ENCODE measurements at places on chromosomes 16 and 17.

DNA sequence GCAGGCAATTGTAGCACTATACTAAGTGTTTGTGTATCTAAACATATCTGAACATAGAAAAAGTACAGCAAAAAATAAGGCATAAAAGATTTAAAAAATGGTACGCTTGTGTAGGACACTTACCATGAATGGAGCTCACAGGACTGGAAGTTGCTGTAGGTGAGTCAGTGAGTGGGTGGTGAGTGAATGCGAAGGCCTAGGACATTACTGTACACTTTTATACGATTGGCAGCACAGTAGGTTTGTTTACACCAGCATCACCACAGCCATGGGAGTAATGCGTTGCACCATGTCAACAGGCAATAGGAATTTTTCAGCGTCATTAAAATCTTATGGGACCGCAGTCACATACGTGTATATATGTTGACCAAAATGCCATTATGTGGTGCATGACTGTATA lies 45.6 kb downstream of the DNAH9 start:
- DNase-seq: no peak

DNA sequence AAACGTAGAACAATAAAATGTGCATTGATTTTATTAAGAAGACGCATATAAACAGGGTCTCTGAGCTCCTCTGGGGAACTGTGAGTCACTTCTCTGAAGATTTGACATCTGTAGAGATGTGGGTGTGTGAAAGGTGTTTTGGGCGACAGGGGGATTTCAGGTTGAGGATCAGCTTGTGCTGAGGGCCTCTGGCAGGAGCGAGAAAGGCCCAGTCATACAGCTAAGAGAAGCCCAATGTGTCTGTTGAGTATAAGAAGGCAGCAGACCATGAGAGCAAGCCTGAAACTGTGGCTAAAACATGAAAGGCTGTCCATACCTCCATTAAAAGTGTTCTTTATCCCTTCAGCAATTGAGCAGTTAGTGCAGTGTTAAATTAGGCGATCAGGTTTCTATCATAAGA lies 406.5 kb upstream of the MON1B start:
- DNase-seq: no peak

GRCh38 chr17:4840893-4841242 lies 7.7 kb downstream of the MINK1 start:
- no peak for DNase-seq

- DNase-seq: no peak
Observed at GRCh38 chr16:88646345-88647034, 4.4 kb downstream of the CYBA start.

DNA sequence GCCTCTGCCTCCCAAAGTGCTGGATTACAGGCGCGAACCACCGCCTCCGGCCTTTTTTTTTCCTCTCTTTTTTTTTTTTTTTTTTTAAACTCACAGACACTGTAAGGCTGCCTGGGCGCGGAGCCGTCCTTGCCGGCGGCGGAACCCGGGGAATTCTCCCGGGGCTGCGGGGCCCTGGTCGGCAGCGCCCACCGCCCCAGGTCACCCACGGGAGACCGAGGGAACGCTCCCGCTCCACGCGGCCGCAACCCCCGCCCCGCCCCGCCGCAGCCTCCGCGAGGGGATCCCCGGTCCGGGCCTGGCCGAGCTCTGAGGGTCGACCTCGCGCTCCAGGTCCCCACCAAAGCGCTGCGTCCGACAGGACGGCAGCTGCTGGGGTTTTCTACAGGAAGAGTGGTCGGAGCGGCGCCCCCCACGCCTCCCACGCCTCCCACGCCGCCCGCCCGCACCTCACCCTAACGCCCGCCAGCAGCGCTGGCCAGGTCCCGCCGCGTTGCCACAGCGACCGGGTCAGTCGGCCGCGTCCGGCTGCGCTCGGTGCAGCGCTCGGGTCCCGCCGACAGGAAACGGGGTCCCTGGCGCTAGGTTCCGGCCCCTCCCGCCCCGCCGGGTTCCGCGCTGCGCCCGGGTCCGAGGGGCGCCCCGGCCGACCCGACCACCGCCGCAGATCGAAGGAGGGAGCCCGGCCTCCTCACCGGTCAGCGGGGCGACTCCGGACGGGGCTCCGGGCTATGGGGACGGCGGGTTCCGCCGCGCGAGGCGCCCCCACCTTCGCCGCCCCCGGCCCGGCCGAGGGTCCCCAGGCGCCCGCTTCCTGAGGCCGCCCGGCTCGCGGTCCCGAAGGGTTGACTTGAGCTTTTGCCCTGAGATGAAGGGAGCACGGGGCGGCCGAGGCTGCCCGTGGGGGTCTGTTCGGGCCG lies at the start of gene CCDC57:
CCDC57 (minus strand) TSS at position 512 of the 920 bp plus-strand sequence. CDS start 10,898 bp downstream, outside the sequence.
- peak; percentile 88 for DNase-seq

DNA sequence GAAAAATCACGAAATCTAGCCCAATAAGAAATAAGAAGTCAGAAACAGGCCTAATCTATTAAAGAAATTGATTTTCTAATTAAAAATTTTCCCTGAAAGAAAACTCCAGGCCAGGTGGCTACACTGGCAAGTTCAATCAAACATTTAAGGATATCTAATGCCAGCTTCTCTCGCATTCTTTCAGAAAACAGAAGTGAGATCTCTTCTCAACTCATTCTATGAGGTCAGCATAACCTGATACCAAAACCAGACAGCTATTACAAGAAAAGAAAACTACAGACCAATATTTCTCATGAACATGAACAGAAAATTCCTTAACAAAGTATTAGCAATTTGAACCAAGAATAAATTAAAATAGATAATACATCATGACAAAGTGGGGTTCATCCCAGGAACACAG lies 52.4 kb downstream of the AXIN2 start:
- DNase-seq: no peak

- no peak for DNase-seq
Observed at GRCh38 chr16:79348521-79349306, 251.8 kb downstream of the MAF start.

- DNase-seq: no peak
Observed at GRCh38 chr16:25692351-25692741, 587 bp downstream of the HS3ST4 start.

DNA sequence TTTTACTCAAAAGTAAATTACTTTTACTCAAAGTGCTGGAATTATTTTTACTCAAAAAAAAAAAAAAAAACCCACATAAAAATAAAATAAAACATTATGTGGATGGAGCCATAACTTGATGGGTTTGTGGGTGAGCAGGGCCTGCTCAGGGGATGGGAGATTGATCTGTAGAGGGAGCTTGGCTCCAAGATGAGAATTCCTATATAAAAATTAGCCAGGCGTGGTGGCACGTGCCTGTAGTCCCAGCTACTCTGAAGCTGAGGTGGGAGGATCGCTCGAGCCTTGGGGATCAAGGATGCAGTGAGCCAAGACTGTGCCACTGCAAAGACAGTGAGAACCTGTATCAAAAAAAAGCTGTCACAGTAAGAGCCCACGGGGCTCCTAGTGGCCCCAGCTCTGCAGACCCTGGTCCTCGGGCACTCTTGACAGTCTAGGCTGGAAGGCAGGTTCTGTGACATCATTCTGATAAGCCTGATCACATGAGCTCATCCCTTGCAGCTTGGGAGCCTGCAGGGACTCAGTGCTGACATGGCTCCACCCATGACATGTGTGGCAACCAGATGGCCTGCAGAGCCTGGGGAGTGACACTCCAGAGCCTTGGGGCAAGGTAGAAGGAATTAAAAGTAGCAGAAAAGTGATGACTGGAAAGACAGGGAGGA lies 42.5 kb downstream of the ST3GAL2 start:
- DNase-seq: no peak

GRCh38 chr16:19014461-19014860 lies 30.7 kb downstream of the TMC7 start:
- no peak for DNase-seq

- DNase-seq: no peak
Observed at GRCh38 chr16:29854520-29855100, 8.4 kb downstream of the CDIPT start.

GRCh38 chr17:78399693-78400144 lies 21.3 kb downstream of the PGS1 start:
- DNase-seq: no peak

DNA sequence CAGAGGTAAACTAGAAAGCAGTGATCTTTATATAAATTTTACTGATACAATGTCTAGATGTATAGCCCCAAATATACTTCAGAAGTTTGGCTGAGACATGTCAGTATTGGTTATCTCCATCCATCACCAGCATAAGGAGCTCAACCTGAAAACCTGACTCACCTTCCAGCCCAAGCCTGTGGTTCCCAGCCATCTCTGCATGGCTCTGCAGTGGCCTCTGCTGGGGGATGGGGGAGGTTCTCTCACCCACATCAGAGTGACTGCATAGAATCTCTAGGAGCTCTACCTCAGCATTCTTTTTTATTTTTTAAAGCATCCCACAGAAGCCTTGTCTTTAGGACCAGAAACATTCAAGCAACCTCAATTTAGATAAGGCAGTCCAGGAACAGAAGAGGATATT lies 27.3 kb downstream of the USP7 start:
- peak; percentile 69 for DNase-seq

DNA sequence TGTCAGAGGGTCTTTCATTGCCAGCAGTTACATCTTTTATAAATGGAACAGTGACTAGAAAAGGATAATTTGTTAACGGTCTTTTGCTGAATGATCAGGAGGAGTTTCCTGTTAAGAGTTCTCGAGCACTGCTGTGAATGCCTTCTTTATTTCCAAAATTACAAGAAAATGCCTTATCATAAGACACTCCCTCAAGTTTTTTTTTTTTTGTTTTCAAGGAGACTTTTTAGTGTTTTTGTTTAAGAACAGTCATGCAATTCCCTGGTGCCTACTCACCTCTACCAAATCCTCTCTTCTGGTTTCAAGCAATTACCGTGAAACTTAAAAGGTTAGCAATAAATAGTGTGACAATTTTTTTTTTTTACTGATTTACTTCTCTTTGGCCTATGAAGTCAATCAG lies 19.0 kb upstream of the VWA3A start:
- no peak for DNase-seq

DNA sequence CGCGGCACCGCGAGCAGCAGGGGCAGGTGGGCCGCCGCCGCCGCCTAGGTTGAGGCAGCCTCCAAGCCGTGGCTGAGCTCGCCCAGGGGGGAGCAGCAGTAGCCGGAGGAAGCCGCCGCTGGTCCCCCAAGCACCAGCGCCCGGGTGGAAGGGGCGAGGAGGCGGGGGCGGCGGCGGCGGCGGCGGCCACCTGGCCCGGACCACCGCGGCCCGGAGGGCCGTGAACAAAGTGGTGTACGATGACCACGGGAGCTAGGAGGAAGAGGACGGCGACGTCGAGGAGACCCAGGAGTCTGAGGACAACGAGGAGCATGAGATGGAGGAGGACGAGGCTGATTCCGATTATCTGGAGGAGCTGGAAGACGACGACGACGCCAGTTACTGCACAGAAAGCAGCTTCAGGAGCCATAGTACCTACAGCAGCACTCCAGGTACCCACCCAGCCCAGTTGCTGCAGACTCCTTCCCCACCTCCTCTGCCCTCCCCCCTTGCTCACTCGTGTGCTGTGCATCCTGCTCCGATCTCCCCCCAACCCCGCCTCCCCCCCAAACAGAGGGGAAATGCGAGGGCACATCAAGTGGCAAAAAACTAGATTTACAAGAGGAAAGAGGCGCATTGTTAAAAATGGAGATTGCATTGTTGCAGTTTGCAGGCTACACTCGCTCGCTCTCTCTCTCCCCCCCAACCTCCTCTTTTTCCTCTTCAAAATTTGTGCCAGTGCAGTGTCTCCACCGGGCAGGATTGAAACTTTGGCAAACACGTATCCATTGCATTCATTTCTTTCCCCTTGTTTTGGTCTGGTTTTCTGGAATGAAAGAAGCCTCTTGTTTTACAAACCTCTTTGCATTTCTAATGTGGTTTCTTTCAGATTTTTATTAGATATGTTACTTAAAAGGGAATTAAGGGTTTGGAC lies 41.8 kb upstream of the AMZ2 start:
- DNase-seq: peak; percentile 59

DNA sequence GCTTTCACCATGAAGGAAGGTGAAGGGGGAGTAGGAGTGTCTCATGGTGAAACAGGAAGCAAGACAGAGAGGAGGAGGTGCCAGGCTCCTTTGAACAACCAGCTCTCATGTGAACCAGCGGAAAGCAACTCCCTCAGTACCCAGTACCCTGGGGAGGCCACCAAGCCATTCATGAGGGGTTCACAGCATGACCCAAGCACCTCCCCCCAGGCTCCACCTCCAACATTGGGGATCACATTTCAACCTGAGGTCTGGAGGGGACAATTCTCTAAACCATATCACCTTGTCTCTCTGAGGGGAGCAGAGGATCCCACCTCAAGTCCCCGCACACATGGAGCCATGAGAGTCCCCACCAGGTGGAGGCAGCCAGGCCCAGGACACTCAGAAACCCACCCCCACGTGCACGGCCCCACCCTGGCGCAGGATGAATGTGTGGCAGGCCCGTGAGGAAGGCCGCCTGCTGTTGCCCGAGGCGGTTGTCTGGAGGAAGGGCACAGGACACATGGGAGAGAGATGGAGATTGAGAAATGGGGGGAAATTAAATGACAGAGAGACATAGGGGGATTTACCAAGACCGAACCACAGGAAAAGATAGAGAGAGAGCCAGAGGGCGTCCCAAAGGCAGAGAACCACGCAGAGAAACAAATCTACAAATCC lies 85.9 kb downstream of the TMEM132E start:
- DNase-seq: no peak

DNA sequence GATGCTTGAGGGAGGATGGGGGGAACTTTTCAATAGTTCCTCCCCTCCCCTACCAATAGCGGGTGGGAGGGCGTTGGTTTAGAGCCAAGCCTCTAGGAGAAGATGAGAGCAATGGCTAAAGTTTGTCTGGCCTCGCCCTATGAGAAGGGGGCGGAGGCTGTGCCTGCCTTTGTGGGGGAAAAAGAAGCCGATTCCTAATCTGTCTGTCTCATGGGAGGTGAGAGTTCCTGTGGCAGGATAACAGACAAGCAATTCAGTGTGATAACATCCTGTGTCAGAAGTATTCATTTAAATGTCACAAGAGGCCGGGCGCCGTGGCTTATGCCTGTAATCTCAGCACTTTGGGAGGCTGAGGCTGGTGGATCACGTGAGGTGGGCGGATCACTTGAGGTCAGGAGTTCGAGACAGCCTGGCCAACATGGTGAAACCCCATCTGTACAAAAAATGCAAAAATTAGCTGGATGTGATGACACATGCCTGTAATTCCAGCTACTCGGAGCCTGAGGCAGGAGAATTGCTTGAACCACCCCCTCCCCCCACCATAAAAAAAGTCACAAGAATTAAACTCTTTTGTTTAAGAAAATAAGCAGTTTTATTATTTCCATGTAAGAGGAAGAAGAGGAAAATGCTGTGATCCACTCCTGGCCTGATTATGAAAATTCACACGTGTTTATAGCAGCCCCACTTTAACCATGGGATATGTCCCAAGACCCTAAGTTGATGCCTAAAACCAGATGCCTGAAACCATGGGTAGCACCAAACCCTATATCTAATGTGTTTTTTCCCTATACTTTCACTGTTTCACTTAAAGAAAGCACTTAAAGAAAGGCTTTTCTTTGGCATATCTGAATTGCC lies 1.7 kb downstream of the SLFN5 start:
- peak; percentile 78 for DNase-seq

DNA sequence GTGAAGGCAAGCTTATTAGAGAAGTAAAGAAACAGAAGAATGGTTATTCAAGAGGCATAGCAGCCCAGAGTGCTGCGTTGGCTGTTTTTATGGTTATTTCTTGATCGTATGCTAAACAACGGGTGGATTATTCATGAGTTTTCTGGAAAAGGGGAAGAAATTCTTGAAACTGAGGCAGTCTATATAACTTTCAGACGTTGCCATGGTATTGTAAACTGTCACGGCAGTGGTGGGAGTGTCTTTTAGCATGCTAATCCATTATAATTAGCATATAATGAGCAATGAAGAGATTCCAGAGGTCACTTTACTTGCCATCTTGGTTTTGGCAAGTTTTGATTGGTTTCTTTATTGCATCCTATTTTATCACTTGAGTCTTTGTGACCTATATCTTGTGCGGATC lies 17.4 kb upstream of the MILR1 start:
- DNase-seq: no peak

- DNase-seq: no peak
Observed at GRCh38 chr17:8382880-8383142, 182 bp downstream of the RPL26 start.

All from B cell (primary cell).